Activated T-helper 1 cell treated with anti-CD3 and anti-CD28 coated beads, Interleukin-2, amount 50 U/mL, for 16 hours (primary cell): ENCODE measurements at places on chromosomes 4 and X.

DNA sequence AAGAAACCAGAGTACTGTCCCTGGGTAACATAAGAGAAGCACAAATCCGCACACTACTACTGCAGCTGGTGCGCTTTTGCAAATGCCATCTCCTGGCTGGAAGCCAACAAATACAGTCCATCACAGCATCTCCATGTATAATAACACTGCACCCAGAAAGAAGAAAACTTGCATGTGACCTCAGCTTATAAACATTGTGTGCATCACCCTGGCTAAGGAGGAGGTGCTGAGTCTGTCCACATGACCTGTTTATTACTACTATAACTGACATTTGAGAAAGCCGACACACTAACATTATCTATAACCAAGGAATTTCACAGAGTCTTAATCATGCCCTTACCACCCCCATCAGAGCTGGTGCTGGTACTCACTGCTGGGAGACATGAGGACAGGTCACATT, 516.8 kb downstream of the CFAP47 start:
- no peak for DNase-seq

GRCh38 chr4:121562811-121563210, 134.0 kb downstream of the ANXA5 start:
- DNase-seq: no peak

DNA sequence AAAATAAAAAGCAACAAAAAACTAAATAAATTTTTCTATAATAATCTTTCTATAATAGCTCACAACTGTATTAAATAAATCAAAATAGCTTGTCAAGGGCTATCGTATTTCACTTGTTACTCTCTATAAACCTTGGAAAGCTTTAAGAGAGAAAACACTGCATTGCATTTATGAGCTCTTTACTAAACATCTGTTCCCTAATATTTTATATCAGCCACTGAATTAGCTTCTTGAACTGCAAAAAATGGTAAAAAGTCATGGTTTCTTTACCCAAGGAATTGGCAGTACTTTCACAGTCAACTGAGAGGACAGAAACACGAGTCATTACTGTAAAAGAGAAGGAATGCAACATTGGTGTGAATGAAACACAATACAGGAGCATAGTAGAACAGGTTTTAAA, 671.2 kb downstream of the PCDH18 start:
- DNase-seq: no peak

- DNase-seq: no peak
These were observed 104.5 kb upstream of the MAOA start for GRCh38 chrX:43551590-43551989.

GRCh38 chr4:7429069-7429416, 5.7 kb downstream of the PSAPL1 start:
- DNase-seq: no peak

DNA sequence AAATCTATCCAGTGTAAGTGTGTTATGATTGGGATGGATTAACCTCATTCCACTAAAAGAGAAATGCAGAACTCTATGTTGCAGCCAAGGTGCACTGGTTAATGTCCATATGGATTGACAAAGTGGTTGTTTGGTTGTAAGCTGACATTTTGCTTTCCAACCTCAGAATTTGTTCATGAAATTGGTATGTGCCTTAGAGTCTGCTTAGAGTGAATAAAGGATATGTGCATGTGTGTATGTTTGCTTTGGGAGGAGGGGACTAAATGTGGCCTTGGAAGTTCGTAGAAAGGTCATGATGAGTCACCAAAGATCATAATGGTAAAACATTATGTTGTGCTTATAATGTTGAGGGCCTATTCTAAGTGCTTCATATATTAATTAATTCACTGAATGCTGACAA, 44.1 kb upstream of the MBNL3 start:
- DNase-seq: no peak

GRCh38 chr4:5004496-5004895, 14.8 kb downstream of the CYTL1 start:
- DNase-seq: no peak

GRCh38 chrX:39480963-39481362, 616.8 kb downstream of the BCOR start:
- no peak for DNase-seq

DNA sequence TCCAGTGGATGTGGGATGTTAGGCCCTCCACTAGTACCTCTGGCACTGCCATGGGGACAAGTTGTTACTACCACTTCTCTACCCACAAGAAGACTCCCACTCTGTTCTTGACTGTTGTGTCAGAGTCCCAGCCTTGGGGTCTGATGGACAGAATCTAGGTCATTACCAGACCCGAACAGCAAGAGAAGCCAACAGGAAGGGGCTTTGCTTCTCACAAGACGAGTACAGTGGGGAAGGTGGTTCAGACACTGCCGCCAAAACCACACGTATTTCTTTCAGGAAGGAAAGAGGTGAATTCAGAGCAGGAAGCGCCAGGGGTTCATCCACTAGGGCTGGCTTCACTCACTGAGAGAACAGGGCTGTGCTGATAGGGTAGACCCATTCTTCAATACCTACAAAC, 161.3 kb upstream of the KIT start:
- DNase-seq: no peak

GRCh38 chrX:21374163-21374993, at the start of gene CNKSR2:
TSS of gene CNKSR2 (plus strand) at chrX:21374418. CDS start at chrX:21374898, 480 bp downstream.
- DNase-seq: peak; percentile 8

DNA sequence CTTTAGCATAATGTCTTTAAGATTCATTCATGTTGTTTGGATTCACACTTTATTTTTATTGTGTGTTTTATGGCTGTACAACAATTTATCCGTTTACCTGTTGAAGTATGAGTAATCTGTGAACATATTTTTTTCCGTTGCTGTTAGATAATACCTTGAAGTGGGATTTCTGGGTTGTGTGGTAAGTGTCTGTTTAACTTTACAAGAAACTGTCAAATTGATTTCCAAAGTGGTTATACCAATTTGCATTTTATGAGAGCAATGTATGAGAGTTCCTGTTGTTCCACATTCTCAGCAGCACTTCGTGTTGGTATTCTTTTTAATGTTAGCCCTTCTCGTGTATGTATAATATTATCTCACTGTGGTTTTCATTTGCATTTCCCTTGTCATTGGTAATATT, 53.6 kb downstream of the USP53 start:
- DNase-seq: no peak

- DNase-seq: no peak
These were observed 47.1 kb downstream of the MTHFD2L start for GRCh38 chr4:74205046-74205445.

- no peak for DNase-seq
These were observed 385 bp downstream of the LYAR start for GRCh38 chr4:4289597-4289940.

DNA sequence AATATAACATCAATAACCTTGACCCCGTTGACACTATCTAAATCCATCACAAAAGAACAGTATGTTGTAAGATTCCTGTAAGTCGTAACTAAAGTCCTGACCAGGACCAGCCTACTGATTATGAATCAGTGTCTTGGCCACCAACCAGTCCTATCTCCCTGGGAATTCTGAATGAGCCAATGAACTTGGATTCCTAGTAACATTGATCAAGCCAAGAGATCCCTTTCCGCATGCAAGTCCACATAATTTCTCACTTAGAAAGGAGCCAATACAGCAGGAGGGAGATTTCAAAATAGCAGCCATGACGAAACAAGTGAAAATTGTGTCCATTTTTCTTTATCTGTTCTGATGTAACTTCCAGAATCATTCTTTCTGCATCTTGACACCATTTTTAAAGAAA, 9.5 kb downstream of the XPNPEP2 start:
- DNase-seq: no peak

- no peak for DNase-seq
These were observed 156.3 kb downstream of the GASK1B start for GRCh38 chr4:158016511-158016910.

DNA sequence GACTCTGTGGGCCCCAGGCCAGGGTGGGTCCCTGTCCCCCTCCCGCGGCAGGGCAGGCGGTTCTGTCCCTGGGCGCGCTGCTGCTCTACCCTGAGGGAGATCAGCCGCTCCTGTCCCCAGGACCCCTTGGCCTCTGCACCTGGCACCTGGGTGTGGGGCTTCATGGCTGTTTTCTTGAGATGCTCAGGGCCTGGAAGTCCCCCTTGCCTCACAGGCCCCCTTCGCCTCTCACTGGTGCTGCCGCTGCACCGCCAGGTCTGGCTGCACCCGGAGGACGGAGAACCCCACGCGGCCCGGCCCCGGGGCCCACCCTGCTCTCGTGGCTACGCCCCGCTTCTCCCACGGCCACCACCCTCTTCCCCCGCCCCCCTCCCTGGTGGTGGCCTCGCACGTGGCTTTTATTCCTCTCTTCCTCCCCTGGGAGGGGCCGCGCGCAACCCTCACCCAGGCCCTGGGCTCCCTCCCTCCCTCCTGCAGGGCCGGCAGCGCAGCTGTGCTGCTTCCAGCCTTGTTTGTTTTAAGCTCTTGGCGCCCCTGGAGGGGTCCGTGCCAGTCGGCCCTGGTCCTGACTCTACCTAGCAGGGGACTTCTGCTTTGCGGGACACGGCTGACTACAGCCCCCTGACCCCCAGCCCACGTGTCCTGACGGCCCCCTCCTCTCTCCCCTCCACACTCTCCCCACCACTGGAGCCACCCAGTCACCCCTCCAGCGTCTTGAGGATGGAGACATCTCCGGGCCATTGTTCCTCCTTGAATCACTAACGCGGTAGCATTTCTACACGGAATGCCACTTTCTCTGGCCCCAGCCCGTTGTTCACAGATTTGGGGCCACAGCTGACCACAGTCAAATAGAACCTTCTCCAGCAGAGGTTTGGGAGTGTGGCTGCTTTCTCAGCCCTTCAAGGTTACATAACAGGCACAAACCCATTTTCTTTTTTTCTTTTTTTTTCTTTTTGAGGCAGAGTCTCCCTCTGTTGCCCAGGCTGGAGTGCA, 20.6 kb upstream of the CLDN24 start:
- no peak for DNase-seq
